ENCODE measurements at places on chromosomes 3 and 15. TPM values are rescaled to one million over a fixed set of nuclear protein-coding genes. Genes with fewer than 3 reads are reported as not detected.

GRCh38 chr3:175270198-175270837 is 411.2 kb downstream of the NAALADL2 start:
- no peaks in the 10 kb centered on the region for H3K27me3 ChIP-seq
- no peak overlapping the region for H3K4me3 ChIP-seq
- no peak overlapping the region for H3K27ac ChIP-seq
- H3K4me1 ChIP-seq, result no peaks in the 10 kb centered on the region

The ATP2B2 gene
- 0.09 TPM for total RNA-seq

The GOLGA8H gene
- total RNA-seq, result 0.24 TPM

The STAB1 gene
- 133 TPM for total RNA-seq

The GOLGA6B gene
- not detected for total RNA-seq

DNA sequence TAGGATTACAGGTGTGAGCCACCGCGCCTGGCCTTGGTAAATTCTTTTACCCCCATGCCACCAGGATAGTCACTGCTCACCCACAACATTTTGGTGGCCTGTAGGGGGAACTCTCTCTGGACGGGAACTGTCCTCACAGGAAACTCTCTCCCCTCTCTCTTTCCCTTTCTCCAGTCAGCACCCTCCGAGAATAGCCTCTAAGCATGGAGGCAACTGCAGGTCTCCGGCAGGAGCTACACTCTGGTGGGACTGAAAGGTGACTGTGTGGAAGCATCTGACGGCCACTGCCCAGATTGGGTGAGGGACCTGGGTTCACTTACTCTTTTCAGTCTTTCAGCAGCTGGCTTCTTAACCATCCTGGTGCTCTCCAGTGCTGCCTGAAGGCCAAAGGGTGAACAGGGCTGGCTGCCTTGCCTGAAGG is 21.3 kb downstream of the TRANK1 start:
- H3K36me3 ChIP-seq, result no peaks in the 10 kb centered on the region
- no peaks in the 10 kb centered on the region for H3K27me3 ChIP-seq
- no peak overlapping the region for H3K27ac ChIP-seq
- DNase-seq, result no peak
- peaks cover 11% of the 10 kb centered on the region for H3K4me1 ChIP-seq

DNA sequence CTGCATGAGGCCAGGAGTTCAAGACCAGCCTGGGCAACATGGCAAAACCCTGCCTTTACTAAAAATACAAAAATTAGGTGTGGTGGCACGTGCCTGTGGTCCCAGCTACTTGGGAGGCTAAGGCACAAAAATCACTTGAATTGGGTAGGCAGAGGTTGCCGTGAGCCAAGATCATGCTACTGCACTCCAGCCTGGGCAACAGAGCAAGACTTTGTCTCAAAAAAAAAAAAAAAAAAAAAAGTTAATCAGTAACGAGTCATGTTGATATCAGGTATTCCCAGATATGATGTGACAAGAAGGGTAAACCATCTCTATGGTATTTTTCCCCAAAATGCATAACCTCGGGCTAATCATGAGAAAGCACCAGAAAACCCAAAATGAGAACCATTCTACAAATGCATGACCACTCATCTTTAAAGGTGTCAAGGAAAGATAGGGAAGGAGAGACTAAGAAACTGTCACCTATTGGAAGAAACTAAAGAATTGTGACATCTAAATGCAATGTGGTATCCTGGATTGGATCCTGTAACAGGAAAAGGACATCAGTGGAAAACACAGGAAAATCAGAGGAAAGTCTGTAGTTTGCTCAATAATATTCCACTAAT is 66.5 kb upstream of the MAP4 start:
- no peak for DNase-seq
- H3K27ac ChIP-seq, result no peak overlapping the region
- peaks cover 39% of the 10 kb centered on the region for H3K4me1 ChIP-seq
